Astrocyte of the spinal cord (primary cell): ENCODE measurements at places on chromosomes 2 and 18.

DNA sequence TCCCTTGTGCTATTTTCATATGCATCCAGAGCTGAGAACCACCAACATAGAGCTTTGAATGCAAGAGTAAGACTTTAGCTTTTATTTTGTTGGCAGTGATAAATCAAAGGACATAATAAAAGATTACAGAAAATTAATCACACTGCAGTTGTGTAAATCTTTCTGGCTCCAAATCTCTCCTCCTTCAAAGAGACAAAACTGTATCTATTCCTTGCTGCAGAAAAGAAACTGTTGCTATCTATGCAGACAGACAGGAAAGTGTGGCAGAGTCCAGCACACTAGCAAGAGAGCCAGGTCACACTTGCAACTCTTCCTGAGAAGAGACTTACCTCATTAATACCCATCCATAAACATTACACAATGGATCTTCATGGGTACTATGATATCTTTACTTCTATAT lies 57.5 kb downstream of the DTNB start:
- no peak for DNase-seq

DNA sequence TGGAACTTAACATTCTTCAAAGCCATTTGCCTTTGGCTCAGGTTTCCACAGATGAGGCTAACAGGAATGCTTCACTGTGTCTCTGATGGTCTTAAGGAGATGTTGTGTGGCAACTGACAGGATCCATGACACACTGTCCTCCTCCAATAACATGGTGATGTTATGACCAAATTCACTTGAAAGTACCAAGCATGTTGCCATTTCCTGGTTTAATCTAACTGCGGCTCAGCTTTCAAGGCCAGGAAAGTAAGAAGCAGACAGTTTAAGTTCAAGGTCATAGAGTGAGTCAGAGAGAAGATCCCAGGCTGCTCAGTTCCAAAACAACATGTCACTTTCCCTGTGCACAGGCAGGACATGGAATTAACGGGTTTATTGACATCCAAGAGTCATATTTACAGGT lies 513.6 kb downstream of the STK39 start:
- DNase-seq, result peak; percentile 22

GRCh38 chr18:75360215-75360614 lies 67.3 kb downstream of the SMIM21 start:
- DNase-seq, result peak; percentile 23

DNA sequence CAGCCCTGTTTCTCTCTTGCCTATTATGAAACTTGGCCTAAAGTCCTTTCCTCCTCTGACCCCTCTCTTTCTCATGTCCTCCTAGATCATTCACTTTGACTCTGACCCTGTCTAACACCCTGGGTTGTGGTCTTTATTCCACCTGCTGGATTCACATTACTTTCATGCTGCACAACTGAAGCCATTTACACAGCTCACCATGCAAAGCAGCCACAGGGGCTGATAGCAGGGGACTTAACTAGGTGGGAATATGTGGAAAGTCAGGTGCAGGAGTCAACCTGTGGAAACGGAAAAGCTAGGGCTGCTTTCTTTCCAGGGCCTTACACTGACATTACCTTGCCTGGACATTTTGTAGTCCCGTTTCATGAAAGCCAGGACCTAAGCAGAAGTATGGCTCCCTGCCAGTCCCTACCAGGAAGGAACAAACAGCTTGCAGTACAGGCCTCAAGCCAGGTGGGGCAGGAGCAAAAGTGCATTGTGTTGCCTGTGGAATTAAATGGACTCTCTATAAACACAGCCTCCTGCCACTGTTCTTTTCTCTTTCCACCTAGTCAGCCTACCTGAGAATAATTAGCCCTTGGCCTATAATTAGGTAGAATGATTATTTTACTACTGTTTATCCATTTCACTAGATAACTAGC lies 11.8 kb downstream of the MAPRE3 start:
- DNase-seq, result peak; percentile 36

DNA sequence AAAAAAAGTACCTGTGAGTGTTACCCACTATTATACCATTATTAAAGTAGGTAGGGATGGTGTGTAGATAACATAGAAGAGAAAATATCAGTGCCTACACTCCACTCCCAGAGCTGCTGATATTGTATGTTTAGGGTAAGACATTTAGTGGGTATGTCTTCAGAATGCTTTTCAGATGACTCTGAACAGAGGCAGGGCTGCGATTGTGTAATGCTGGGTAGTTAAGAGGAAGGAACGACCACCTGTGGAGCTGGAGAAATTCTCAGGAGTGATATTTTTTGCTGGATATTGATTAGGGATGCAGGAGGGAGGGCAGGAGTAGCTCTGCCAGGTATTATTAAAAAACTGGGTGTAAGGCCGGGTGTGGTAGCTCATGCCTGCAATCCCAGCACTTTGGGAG lies 2.8 kb downstream of the CNOT11 start:
- peak; percentile 30 for DNase-seq

DNA sequence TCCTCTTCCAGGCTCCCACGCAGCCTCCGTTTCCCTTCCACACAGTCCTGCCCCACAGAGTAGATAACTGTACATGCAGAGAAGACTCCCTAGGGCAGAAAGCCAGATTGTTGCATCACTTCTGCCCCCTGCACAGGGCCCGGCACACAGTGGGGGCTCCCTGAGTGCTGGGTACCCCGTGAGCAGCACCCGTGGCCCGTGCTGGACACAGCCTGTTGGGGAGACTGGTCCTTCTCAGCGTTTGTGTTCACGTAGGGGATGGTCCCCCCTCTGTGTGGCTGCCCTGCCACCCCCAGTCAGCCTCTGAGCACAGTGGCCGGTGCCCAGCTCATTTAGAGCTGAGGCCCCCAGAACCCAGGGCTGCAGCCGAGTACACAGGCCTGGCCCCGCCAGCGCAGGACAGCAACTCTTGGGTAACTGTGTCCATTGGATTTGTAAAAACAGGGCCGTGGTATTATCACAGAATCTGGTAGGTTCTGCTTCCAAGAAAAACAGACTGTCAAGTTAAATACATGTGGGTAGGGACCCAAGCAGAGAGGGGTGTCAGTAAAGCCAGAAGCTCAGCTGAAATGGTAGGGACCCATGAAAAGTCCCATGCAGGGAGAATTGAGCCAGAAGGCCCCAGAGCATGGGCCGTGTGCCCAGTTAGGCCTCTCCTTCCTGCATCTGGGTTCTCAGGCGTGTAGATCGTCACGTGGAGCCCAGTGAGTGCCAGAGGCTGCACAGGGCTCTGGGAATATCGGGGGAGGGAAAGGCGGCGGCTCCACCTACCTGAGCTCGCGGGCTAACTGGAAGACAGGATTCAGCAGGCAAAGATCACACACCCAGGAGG lies 257.3 kb downstream of the ATAD2B start:
- DNase-seq, result peak; percentile 22

DNA sequence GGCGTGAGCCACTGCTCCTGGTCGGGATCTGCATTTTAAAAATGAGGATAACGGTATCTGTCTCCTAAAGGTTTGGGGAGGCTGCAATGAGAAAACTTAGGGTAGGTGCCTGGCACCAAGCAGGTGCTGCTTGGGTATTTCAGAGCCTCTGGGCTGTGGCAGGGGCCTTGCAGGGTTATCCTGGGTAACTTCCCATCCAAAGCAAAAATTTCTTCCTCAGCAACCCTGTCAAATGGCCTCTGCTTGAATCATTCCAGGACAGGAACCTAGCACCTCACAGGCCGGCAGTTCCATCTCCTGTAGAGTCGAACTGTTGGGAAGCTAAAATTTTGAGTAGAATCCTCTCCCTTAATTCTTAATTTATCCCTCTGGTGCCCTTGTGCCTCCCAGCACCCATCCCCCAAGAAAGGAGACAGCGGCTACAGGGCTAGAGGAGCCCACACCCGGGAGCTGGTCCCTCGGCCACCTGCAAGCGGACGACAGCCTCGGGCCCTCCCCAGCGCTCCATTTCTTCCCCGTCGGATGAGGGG lies 868 bp downstream of the CGREF1 start:
- DNase-seq, result no peak
